ENCODE measurements at places on chromosomes 7 and 10.

- DNase-seq = no peak
These were observed 23.8 kb upstream of the CHN2 start for GRCh38 chr7:29170781-29171180.

DNA sequence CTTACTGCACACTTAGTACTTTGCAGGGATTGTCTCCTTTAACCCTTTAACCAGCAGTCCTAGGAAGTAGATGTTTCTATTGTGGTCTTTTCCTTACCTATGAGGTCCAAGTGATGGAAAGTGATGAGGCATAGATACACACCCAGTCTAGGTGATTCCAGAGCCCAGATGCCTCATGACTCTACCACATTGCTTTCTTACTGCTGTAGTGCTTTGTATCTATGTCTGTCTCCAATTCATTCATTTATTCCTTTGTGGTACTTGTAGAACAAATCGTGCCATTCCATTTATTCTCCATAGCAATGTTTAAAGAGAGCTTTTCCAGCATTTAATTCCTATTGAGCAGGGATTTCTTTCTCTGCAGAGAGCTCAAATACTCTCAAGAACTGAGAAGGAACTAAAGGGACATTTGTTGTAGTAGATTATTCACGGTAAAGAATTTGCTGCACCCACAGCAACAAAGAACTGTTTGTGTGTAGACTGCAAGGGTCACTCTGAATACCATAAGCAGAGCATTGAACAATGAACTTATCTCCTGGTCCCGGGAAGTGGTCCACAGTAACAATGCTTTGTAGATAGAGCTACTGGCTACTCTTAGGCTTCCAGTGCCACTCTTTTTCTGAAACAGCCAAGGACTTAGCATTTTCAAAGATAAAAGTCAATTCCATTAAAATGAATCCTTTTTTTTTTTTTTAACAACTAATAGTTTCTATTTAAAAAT lies 337.0 kb downstream of the PTEN start:
- no peak for DNase-seq

DNA sequence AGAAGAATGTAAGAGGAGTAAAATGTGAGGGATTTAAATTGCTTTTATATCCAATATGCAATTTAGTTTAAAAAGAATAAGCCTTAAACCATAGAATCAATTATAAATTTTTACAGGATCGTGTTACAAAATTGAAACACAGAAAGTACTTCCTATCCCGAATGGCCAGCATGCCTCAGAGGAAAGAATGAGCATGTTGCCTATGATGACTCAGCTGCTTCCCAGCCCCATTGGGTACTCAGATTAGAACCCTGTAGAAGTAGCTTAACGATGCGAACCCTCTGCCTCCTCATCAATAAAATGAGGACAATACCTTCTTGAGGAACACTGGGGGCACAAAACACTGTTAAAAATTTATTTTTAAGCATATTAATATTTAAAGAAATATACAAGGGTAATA lies 113.4 kb upstream of the CDK1 start:
- DNase-seq = peak; percentile 38

DNA sequence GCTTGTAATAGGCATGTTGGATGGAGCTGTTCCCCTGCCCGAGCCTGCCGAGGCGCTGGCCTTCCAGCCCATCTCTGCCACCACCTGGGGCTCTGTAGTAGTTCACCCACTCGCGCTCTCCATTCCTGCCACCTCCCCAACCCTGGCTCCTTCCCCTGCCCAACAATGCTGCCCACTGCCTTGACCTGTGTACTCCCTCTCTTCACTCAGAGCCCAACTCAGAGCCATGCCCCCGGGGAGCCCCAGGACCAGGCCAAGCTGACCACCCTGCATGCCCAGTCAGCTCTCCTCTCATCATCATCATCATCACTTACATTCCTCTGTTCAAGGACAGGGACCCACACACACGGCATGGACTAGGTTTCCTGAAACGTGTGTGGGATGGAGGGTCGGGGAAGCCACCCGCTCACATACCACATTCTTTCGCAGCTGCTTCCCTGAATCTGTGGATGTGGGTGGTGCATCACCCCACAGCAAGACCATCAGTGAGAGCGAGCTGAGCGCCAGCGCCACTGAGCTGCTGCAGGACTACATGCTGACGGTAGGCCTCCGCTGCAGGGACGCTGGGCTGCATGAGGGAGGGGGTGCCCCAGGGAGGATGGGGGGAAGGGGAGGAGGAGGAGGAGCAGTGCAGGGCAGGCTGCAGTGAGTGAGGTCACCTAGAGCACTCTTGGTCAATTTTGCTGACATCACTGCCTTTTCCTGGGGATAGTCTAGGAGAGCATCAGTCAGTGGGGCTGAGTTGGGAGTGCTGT lies 15.6 kb downstream of the NACAD start:
- DNase-seq = no peak

GRCh38 chr10:102247734-102248133 lies 2.4 kb downstream of the GBF1 start:
- no peak for DNase-seq

- DNase-seq = peak; percentile 44
These were observed 47.0 kb upstream of the ZNF107 start for GRCh38 chr7:64618785-64619456.

- DNase-seq = peak; percentile 46
These were observed 185.8 kb downstream of the HGF start for GRCh38 chr7:81583882-81584533.

- peak; percentile 27 for DNase-seq
These were observed 75.0 kb downstream of the EEPD1 start for GRCh38 chr7:36228039-36228438.

DNA sequence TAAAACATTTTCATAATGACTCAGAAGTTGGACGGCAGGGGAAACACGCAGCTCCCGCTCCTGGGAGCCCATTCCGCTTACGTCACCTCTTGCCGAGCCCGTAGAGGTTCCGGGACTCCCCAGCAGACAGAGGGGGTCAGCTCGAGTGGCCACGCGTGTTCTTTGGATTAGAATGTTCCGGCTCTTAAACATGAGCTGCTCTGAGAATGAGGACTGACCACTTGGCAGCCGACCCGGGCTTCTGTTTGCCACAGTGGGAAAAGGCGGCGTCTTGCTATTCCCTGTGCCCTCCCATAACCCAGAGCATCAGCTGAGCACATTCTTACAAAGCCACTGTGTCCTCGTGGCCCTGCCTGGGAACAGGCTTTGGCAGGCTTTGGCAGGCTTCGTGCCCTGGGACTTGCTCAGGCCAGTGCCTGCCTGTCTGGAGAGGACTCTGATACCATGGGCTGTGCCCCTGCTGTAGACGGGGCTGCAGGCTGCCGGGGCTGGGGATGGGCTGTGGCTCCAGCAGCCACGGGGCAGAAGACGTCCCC lies 40.1 kb downstream of the PFKP start:
- peak; percentile 70 for DNase-seq

DNA sequence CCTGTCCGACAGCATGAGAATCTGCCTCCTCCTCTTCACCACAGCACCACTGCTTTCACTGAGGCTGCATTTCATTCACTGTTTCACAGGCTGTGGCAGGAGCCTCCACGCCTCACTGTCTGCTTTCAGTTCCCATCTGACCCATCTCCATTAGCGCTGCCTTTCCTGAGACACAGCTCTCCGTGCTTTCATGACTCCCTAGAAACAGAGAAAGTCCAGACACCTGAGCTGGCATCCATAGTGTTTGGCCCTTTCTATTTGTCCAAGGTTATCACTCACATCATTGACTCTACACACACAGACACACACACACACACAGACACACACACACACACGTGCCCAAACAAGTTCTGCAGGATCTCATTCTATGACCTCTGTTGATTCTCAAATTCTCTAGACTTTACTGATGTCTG lies 5.2 kb downstream of the LGI1 start:
- DNase-seq = no peak

GRCh38 chr10:114491933-114492332 lies 87.6 kb upstream of the AFAP1L2 start:
- no peak for DNase-seq

GRCh38 chr10:70371846-70372245 lies 10.6 kb downstream of the LRRC20 start:
- no peak for DNase-seq

- DNase-seq = no peak
These were observed 11.0 kb upstream of the BLVRA start for GRCh38 chr7:43747328-43748105.

GRCh38 chr10:3805201-3805790 lies 20.3 kb upstream of the KLF6 start:
- DNase-seq = peak; percentile 87

- peak; percentile 36 for DNase-seq
These were observed 4.8 kb upstream of the GCK start for GRCh38 chr7:44194069-44194468.

DNA sequence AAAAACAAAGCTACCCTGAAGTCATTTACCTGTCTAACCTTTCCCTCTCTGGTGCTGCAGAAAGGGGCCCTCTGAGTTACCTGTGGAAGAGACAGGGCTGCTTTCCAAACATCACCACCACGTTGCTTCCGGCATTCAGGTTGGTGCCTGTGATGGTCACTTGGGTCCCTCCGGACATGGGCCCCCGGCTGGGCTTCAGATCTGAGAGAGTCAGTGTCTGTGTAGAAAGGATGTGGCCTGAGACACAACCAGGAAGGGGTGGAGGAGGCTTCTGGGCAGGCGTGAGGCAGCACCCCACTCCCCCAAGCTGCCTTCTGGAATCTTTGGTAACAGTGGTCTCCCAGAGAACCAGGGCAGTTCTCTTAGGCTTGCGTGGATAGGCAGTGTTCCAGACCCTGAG lies 388.9 kb downstream of the PLXNA4 start:
- DNase-seq = no peak

DNA sequence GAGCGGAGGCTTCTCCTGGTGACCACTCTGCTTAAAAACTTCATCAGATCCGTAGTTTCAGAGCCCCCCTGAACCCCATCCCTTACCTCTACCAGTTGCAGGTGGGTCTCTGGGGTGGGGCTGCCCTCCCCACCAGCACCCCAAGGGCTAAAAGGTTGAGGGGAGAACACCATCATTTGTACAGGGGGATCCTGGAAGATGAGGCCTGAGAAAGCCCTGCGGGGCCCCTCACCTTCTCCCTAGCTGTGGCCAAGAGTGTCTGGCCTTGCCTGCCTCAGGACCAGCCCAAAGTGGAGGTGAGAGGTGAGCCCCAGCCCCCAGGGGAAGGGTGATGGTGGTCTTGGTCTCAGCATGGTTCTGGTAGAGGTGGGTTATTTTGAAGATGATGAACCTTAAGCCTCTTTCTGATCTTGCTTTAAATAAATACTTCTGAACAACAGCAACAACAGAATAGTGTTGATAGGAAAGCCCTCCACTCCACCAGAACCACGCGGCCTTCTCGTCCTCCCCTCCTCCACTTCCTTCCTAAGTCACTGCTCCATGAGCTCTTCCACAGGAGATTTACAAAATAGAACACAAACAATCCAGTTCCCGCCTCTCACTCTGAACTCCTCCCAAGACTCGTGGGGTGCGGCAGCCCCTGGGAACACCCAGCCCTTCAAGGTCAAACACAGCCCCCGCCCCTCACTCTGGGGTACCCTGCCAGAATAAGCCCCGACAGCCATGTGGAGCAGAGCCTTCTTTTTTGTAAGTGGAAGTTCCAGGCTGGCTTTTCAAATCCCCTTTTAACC lies 169.1 kb downstream of the EGFR start:
- DNase-seq = no peak

GRCh38 chr10:18514537-18514936 lies 136.8 kb downstream of the NSUN6 start:
- DNase-seq = no peak

DNA sequence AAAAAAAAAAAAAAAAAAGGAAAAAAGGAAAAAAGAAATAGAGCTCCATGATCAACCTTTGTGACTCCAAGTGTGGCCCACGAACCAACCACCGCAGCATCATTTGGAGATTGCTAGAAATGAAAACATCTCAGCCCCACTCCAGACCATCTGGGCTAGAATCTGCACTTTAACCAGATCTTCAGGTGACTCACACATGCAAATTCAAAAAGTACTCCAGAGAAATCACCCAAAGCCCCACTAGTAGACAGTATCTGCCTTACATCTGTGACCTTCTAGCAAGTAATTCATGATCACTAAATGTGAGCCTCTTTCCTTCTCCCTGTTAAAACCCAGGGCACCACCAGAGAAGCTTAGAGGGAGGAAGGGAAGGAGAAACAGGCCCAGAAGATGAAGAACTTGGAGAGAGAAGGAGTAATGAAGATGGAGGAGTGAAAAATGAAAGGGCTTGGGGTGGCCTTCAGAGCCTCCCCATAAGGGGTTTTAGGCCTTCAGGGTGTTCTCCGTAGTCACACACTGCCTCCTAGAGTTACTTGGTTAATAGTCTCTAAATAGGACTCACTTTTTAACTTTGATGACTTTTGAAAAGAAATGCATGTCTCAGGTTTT lies 94.0 kb downstream of the SLC37A3 start:
- peak; percentile 36 for DNase-seq

DNA sequence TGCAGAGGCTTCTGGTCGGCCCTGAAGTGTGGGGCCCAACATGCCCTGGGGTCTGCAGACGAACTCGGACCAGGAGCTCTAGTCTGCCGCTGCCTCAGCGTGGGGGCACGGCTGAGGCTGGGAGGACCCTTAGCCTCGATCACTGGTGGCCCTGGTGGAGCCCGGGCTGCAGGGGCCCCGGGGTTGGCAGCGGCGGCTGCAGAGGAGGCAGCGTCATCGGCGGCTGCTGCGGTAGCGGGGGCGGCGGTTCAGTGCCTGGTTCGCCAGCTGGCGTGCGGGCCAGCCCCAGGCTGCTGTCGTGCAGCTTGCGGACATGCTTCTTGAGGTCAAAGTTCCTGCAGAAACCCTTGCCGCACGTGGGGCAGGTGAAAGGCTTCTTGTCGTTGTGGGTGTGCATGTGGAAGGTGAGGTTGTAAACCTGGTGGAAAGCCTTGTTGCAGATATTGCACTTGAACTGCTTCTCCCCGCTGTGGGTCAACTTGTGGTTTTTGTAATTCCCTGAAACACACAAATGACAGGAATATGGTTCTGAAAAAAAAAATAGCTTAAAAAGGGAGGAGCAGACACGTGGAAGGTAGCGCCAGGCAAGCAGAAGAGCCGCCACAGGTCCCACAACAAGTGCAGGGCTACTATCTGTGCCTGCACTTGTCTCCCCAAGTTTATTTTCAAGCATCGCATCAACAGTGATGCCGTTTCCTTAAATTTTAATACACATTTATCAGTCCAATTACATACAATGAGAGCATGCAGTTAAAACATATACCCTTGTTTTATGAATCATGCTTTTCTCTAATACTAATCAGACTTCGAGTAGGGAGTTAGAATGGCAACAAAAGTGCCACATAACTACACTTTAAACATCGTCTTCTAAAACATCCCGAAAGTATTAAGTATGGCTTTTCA lies 2.4 kb downstream of the FEZF1 start:
- no peak for DNase-seq

GRCh38 chr7:158396301-158396905 lies 191.2 kb downstream of the PTPRN2 start:
- DNase-seq = no peak

Data from fibroblast of skin of scalp (primary cell).